CD14-positive monocyte (primary cell): ENCODE measurements at places on chromosomes 16 and 17.

GRCh38 chr16:14365200-14365851 is 264.7 kb downstream of the PARN start:
- no peak for DNase-seq

DNA sequence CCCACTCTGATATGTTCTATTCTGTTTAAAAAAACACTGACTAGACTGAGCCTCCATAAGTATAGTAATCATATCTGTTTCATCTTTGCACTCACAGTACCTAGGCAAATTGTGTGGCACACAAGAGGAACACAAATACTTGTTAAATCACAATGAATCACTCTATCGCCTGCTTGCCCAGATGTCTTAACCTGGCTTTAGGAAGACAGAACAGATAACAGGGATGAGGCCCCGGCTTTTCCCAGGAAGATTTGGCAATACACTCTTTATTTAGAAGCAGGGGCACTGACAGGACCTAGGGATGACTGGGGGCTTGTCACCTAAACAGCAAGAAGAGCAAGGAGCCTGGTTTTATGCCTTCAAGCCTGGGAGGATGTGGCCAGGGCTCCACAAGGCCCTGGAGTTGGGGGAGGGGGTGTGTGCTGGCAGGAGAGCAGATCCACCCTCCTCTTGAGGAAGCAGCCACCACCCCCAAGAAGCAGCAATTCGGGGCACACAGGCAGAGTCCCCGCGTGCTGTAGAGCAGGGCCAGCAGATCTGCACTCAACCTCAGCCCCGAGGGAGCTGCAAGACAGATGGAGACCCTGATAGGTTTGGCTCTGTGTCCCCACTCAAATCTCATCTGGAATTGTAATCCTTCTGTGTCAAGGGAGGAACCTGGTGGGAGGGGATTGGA is 41.0 kb upstream of the KSR1 start:
- no peak for DNase-seq

GRCh38 chr16:71746442-71747046 is 22.0 kb upstream of the PHLPP2 start:
- DNase-seq, result peak; percentile 7

GRCh38 chr16:28182183-28182582 is 29.6 kb downstream of the XPO6 start:
- DNase-seq, result no peak

DNA sequence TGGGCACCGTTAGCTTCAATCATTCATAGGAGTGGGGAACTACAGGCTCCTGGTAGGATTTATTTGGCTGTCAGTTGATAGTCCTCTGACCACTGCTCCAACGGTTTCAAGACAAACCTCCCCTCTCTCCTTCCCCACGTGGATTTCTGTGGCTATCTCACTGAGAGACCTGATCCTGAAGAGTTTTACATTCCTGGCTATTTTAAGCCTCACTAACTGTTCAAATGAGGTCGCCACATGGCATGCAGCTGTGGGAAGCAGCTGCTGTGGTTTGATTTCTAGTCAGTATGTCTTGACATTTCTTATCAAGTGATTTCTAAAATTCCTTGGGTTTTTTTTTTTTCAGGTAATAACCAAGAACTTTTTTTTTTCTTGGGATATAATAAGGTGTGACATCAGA is 38.3 kb downstream of the CDK5R1 start:
- no peak for DNase-seq

GRCh38 chr16:31537362-31538242 is 9.9 kb downstream of the AHSP start:
- no peak for DNase-seq

DNA sequence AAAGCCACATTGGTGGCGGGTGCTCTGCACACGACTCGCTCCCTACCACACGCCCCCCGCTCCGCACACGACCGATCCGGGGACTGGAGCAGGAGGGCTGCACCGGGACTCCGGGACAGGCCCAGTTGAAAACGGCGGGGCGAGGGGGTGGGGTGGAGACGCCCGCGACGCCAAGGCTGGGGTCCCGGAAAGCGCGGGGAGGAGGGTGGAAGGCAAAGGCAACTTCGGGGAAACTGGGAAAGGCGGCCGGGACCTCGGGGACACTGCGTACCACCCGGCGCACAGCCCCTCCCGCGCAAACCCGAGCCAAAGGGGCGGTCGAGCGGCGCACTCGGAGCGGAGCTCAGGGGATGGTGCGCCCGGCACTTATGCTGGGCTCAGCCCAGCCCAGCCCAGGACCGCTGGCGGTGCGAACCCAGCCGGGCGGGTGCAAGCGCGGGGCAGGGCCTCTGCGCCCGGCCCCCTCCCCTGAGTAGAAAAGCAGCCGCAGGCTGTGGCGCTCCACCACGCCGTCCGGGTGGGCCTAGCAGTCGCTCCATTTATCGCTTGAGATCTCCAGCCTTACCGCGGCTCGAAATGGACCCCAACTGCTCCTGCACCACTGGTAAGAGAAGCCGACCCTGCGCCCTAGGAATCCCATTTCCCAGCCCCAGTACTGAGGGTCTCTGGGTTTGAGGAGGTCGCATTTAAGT is at the start of gene MT1M:
TSS of gene MT1M (plus strand) at position 504 of the 692 bp plus-strand sequence. CDS start at position 577, 73 bp downstream.
- DNase-seq, result no peak

DNA sequence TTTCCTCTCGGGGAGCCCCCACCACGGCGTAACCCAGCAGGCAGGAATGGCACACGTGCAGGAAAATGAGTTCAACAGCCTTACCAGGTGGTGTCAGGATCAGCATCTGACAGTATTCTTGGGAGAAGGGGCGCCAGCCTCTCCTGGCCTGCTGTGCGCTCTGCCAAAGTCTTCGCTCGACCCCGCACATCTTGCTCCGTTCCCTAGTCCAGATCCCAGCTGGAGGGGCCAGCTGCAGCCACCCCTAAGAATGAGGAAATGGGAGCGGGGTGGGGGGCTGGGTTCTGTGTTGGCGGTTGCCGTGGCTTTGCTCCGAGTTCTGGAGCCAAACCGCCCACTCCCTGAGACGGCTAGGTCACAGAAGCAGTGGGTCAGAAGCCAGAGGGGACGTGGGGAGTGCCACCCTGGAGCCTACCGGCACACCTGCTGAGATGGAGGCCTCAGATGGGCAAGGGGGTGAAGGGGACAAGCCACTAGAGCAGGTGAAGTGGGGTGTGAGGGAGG is at the start of gene CHCT1:
TSS of gene CHCT1 (plus strand) at position 328 of the 504 bp plus-strand sequence. CDS start at position 432, 104 bp downstream.
- DNase-seq, result no peak

- DNase-seq, result peak; percentile 30
Measured at GRCh38 chr16:68296693-68297092, 14.1 kb downstream of the SLC7A6OS start.

DNA sequence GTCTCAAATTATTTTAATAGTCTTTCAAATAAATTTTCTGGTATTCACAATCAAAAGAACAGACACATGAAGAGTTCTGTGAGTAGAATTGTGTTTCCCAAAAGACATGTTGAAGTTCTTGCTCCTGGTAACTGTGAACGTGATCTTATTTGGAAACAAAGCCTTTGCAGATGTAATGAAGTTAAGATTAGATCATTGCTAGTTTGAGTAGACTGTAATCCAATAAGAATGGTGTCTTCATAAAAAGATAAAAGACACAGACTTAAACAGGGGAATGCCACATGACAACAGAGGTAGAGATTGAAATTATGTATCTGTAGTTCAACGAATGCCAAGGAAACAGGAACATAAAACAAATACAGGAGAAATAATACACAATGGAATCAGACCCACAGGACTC is 357.4 kb upstream of the CA10 start:
- no peak for DNase-seq

DNA sequence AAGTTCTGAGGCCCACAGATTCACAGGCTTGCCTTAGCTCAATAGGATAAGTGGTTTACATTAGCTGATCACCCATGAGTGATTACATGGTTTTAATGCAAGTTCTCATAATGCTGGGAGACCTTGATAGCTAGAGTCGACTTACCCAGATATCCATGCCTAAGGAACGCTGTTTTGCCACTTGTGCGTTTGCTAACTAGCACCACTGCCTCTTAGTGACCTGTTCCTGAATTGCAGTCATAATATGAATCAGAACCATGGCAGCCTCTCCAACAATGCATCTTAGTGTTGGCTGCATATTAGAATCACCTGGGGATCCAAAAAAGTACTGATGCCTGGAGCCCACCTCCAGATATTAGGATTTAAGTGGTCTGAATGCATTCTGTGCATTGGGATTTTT is 251.1 kb upstream of the CDH5 start:
- DNase-seq, result no peak

DNA sequence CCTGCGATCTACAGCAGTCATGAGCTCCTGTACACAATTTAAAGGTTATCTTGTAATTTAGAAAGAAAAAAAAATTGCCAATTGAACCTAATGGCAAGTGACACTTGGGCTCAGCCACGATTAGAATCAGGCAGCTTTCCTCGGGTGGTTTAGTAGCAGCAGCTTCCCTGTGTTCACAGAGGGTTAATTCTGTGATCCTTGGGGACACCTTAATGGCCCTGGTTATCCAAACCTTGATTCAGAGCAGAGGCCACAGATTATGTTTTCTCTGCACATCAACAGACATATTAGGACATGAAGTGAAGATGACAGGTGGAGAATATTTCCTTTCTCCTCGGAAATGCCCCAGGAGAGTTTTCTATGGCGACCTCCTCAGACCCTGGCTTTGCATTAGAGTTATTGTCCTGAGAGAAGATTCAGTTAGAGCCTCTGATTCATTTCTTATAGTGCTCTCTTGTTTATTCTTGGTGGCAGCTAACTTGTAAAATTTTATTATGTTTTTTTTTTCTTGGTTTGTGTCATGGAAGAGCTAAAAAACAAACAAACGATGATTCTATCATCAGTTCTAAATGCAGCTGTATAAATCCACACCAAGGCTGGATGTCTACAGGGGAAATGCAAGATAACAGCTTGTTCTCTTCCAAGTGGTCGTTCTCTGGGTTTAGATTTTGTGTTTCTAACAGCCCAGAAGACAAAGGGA is 351.2 kb upstream of the DYNLRB2 start:
- no peak for DNase-seq

DNA sequence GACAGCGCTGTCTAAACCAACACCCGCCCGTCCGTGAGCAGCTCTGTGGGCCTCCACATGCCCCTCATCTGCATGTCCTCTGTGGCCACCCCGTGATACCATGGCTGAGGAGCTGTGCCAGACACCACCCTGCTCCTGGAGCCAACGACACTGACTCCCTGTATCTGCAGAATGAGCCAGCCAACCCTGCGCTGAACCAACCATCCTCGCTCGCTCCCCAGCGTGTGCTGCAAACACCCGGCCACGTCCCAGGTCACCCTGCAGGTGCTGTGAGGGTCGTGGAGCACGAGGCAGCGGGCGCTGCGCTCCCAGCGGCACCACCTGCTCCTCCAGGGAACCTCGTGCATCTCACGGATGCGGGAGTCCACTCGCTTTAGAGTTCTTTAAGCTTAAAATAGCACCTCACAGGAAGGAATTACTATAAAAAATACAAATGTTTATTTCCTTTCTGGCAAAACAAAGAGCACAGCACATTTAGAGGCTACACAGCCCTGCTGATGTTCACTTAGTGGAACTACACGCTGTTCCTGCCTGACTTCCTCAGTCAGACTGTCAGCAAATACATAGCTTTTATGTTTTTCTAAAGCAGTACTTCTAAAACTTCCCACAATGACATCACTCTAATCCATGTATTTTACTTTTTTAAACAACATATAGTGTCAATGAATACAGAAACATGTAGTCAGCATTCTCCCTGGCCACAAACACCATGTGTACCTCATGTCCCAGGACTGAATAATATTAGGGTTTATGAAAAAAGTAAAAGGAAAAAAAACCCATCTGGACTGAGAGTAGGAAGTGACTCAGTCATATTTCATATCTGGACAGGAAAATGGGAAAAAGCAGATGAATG is 43.5 kb downstream of the MAP1LC3B start:
- DNase-seq, result no peak

GRCh38 chr16:68436581-68436980 is 11.7 kb downstream of the SMPD3 start:
- DNase-seq, result no peak
